ENCODE measurements at places on chromosomes 7 and 10.
A peak's percentile ranks its signal among the peaks of the same experiment; 100 is the strongest.

- no peak for DNase-seq
Observed at GRCh38 chr10:6204063-6204340, 1.3 kb downstream of the PFKFB3 start.

DNA sequence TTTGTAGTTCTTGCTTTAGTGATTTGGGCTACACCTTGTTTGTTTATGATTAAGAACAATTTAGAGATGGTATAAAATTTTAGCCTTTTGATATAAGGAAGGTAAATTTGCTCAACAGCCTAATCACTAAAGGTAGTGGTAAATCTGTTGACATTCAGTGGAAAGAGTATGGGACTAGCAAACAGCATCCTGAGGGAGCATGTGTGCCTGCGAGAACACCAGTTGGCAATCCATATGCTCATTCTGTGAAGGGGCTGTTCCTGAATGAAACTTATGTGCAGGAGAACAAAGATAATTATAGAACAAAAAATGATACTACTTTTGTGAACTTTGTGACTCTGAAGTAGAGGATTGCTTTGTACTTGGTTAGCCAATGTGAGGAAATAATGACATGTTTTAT, 44.0 kb downstream of the CAPZA2 start:
- DNase-seq = no peak

DNA sequence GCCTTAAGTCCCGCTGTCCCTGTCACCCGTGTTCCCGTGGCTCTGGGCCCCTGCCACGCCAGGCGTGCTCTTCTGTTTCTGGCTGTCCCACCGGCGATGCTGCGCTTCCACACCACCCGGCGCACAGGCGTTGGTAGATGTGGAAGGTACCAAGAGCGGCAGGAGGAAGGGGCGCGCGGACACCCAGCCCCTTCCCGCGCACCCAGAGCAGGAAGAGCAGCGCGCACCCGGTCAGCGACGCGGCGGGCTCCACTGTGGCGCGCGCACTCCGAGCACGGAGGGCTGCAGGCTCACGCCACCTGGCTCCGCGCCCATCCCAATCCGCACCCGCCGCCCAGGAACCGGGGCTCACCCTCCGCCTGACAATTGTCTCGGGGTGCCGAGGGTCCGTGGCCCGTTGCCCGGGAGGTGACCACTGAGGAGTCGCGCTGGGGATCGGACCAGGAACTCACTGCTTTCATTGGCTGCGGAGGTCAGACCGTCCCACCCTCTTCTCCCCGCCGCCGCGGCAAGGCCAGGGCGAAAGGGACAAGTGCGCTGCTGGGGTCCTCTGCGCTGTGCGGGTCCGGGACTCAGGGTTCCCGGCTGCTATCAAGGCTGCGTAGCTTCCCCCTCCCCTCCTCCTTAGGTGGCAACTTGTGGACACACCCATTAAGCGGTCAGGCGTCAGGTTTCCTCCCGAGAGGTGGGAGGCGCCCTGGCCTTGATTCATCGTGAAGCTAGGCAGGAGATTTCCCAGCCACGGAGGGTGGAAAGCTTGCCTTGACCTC, 121.6 kb upstream of the ZNF92 start:
- peak; percentile 39 for DNase-seq

DNA sequence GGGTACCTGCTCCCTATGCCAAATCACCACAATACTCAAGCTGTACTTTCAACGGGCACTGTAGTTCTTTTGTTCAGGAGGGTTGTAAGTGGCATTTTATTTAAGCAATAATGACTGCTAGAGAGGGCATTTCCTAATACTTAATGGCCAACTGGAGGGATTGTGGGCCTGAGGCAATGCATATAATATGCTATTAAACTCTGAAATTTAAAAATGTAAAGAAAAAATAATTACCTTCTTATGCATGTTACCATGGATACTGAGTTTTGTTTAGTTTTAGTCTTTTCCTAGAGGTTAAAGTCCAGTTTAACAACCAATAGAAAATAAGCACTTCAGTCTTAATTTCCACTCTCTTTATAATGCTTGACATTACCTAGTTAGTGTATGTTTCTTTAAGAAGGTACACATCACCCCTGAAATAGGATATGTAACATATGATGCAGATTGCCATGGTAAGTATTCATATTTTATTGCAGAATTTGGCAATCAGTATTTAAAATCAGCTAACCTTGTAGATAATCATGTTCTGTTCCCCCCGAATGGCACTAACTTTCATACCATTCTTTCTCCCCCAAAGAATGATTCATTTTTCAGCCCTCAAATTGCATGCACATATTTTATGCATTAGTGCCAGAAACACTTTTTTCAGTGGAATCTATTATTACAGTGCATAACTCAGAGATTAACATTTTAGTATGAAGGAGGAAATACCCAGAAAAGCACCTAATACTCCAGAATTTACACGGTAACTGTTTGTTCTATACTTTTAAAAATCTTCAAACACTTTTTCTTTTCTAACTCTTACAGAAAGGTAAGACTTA, 90.3 kb upstream of the ZNF438 start:
- DNase-seq = no peak

DNA sequence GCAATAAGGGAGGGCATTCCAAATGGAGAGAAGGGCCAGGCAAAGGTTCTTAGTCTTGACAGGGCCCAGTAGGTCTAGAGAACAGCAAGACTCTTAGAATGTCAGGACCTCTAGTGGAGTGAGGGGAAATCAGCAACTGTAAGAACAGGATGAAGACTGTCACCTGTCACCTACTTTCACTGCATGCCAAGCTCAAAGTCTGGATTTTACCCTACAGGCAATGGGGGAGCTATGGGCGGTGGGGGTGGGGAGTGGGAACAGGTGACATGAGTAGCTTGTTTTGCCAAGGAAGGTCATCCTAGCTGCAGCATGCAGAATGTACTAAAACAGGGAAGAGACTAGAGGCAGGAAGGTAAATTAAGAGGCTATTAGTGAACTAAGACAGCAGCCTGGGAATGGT, 18.3 kb downstream of the GOT1 start:
- no peak for DNase-seq

- no peak for DNase-seq
Observed at GRCh38 chr7:121235201-121235600, 93.6 kb upstream of the WNT16 start.

- DNase-seq = no peak
Observed at GRCh38 chr7:2654059-2654458, 22.3 kb downstream of the TTYH3 start.

GRCh38 chr7:158365267-158365666, 222.4 kb downstream of the PTPRN2 start:
- DNase-seq = no peak

- DNase-seq = no peak
Observed at GRCh38 chr10:54666192-54666591, 134.8 kb downstream of the PCDH15 start.

GRCh38 chr10:29613791-29614190, 21.0 kb downstream of the SVIL start:
- no peak for DNase-seq

- no peak for DNase-seq
Observed at GRCh38 chr10:133226251-133226808, 3.7 kb upstream of the UTF1 start.

DNA sequence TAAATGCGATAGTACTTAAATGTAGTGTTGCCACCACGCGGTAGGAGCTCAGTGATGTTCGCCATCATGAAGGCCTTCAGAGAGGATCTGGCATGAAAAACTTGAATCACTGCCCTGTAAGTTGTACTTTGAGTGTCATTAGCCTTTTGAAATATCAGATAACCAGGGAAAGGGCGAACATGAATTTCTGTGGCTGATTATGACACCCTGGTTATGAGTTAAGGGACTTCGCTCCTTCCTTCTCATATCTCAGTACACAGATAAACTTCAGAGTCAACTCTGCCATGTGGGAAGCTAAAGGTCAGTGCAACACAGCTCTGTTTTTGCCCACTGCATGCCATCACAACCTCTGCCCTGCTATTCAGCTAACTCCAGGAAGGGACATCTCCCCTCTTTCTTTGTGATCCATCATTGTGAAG, 8.9 kb upstream of the ACSL5 start:
- no peak for DNase-seq

DNA sequence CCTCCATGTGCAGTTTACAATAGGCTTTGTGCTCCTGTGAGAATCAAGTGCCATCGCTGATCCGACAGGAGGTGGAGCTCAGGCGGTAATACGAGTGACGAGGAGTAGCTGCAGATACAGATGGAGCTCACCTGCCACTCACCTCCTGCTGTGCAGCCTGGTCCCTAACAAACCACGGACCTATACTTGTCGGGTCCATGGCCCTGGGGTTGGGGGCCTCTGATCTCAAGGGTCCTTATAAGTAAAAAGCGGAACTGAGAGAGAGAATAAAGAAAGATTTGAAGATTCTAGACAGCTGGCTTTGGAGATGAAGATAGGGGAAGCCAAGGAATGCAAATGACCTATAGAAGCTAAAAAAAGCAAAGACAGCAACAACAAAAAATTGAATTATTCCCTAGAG, 130.6 kb downstream of the PLXDC2 start:
- DNase-seq = no peak

DNA sequence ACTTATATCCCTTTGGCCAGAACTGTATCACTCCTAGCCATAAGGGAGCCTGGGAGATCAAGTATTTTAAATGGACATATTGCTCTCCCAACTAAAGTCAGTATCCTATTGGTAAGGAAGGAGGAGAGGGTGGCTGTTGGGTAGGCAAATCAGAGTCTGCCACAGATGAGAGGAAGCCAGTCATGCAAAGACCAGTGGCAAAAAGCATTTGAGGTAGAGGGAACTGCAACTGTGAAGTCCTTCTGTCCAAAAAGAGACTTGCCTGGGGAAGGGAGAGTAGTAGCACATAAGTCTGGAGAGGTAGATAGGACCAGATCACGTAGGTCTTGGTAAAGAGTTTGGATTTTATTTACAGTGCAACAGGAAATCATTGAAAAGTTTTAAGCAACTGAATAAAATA, 8.8 kb upstream of the CCNJ start:
- DNase-seq = no peak

- no peak for DNase-seq
Observed at GRCh38 chr10:131683281-131683861, 217.4 kb upstream of the PPP2R2D start.

DNA sequence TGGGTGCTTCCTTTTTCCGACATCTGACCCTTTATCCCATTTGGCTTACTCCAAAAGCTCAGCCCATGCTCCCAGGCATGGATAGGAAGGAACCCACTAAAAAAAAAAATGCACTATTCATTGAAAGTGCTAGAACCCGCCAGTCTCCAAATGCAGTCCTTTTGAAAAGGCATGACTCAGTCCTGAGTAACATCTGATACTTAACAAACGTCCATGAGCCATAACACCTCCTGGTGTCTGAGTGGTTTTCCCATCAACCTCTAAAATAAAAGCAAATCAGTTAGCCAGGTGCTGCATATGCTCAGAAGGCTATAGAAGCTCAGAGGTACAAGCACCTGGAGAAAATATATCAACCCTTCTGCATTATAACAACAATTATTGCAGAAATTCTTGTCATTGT, 45.0 kb upstream of the CACUL1 start:
- no peak for DNase-seq

DNA sequence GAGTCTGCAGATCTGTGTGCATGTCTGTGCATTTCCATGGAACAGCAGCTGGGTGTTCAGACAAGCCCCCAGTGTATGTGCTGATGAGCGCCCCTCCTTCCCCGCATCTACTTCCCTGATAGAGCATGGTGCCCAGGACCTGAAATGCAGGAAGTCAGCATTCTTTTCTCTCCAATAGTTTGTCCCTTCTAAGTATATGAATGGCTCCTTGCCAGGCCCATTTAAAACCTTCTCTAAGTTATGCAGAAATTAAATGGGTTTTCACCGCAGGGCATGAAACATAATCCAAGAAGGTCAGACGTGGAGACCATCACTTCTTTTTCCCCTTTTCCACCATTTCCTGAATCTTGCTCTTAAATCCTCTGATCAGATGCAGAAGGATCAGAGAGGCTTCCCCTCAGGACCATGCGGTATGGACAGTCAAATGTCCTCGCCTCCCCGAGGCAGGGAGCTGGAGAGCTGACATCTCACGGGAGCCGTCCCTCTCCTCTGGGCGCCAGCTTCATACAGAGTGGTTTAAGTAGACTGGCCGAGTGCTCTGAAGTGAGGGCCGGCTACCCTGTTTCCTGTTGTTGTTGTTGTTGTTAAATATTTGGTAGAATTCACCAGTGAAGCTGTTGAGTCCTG, 155.3 kb downstream of the C10orf105 start:
- DNase-seq = no peak

GRCh38 chr7:36690041-36690440, 34.3 kb downstream of the AOAH start:
- DNase-seq = no peak

DNA sequence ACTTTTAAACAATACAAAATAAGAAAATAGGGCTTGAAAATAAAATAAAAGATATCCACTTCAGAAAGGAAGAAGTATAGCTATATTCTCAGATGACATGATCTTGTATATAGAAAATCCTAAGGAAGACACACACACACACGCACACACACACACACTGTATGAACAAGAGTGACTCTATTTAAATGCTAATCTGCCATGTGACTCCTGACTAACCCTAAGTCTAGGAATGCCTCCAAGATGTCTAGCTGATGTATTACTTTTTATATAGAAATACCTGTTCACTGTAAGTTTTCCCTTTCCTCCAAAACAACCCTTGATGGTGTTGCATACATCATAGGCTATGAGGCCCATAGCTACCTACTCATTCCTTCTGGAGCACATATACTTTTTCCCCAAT, 173.1 kb upstream of the LRRTM3 start:
- DNase-seq = no peak

DNA sequence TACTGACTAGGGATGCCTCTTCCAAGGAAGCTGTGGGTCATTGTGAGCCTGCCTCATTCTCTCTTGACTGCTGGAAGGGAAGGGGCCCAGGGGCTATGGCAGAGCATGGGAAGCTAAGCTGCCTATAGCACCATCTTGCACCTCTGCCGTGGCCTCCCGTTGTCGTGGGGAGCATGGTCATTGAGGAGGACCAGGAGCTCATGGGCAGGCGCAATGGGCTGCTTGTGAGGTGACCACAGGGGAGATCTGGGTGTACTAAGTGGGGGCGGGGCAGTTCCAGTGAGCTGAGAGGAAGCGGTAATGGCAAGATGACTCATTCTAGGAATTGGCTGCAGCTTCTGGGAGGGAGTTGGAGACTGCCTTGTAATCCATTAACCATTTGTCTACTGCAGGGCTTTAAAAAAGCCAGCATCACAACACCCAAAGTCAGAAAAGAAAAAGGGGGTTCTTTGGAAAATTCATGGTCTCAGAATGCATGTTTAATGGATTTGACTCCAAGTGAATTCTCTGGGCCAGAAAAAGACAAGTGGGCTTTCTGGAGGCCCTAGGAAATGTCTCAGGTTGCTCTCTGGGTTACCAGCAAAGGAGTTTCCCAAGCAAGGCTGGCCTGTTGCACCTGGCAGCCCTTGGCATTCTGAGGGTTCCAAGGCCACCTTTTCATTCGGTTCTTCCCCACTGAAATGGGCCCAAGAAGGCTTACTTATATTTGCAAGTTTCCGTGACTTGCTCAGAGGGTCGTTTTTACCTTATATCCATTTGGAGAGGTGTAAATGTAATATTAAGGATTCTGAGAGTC, 3.6 kb downstream of the DUSP5 start:
- DNase-seq = peak; percentile 93

DNA sequence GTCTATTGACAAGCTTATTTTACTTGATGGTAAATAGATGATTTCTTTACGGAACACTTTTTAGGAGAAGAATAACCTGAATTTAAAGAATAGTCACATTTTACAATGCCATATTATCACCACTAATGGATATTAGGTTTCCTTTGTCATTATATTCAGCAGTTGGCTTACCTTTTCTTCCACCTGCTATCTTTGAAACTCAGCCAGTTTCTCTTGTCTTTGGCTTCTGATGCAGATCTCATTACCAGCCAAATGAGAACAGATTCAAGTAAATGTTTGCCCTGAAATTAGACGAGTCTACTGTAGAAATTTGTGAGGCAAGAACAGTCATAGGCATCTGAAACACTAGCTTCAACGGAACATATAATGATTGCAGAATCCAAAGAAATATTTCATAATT, 85.5 kb upstream of the OIT3 start:
- no peak for DNase-seq

Measured in SJSA1 (cell line).